M059J (cell line): ENCODE measurements at places on chromosomes 3 and 15. TPM values are rescaled to one million over a fixed set of nuclear protein-coding genes. Genes with fewer than 3 reads are reported as not detected.

The FBXL2 gene
- 2.9 and 3.8 TPM in 2 replicates for total RNA-seq

The CCDC50 gene
- total RNA-seq: 184 and 195 TPM in 2 replicates

The UROC1 gene
- total RNA-seq: 0.02 TPM in 1 of 2 replicates, not detected in the other

GRCh38 chr3:70310809-70311208, 1.6 kb downstream of the MDFIC2 start:
- no peak for DNase-seq

GRCh38 chr3:179932674-179933073, 104.1 kb downstream of the PEX5L start:
- DNase-seq: no peak

- peak; percentile 65 for DNase-seq
Measured at GRCh38 chr3:173733029-173733652, 335.6 kb downstream of the NLGN1 start.

GRCh38 chr3:185929192-185930151, 8.3 kb downstream of the TRA2B start:
- DNase-seq: peak; percentile 65

GRCh38 chr3:38509732-38510131, 13.6 kb downstream of the EXOG start:
- no peak for DNase-seq

- DNase-seq: no peak
Measured at GRCh38 chr3:193556841-193557240, 2.1 kb upstream of the ATP13A4 start.

- DNase-seq: no peak
Measured at GRCh38 chr3:101722394-101723173, 1.8 kb upstream of the CEP97 start.

- peak; percentile 80 for DNase-seq
Measured at GRCh38 chr15:91908391-91908790, 54.9 kb downstream of the SLCO3A1 start.
